CD4-positive, alpha-beta T cell (primary cell): ENCODE measurements at places on chromosomes 4 and X. TPM values are rescaled to one million over a fixed set of nuclear protein-coding genes. Genes with fewer than 3 reads are reported as not detected.

The ZNF157 gene
- total RNA-seq = 0.50 TPM

The TLR7 gene
- not detected for total RNA-seq

The EIF1AX gene
- 56.1 TPM for total RNA-seq

The ASB11 gene
- not detected for total RNA-seq

The DDIT4L gene
- not detected for total RNA-seq

The EDA2R gene
- total RNA-seq = not detected

The MAGEB17 gene
- not detected for total RNA-seq

The CXorf49 gene
- total RNA-seq = not detected

The TASL gene
- total RNA-seq = 0.75 TPM
